Smooth muscle cell of the umbilical artery (primary cell): ENCODE measurements at places on chromosomes 13 and 19. TPM values are rescaled to one million over a fixed set of nuclear protein-coding genes. Genes with fewer than 3 reads are reported as not detected.

The ZNF578 gene
- 5.9 and 9.5 TPM in 2 replicates for total RNA-seq

The RCBTB2 gene
- 5.8 and 7.7 TPM in 2 replicates for total RNA-seq

The CLEC17A gene
- total RNA-seq, result not detected in 2 replicates

The FFAR2 gene
- not detected in 2 replicates for total RNA-seq

The FXYD3 gene
- total RNA-seq, result not detected in 2 replicates

The B3GNT3 gene
- not detected in 2 replicates for total RNA-seq

The SIAH3 gene
- total RNA-seq, result not detected in 2 replicates

The AKAP11 gene
- 39.5 and 55.1 TPM in 2 replicates for total RNA-seq

The ELSPBP1 gene
- total RNA-seq, result not detected in 2 replicates

The LIM2 gene
- not detected in 2 replicates for total RNA-seq

The OR10H1 gene
- total RNA-seq, result not detected in 2 replicates

The DPF1 gene
- 0.89 and 2.4 TPM in 2 replicates for total RNA-seq

The DCLK1 gene
- total RNA-seq, result 4.5 and 7.4 TPM in 2 replicates

The SPINT2 gene
- 5.6 and 8.6 TPM in 2 replicates for total RNA-seq

The GJB6 gene
- not detected in 2 replicates for total RNA-seq
